ENCODE measurements at places on chromosomes 6 and 20.

GRCh38 chr20:7375905-7376304 is 564.4 kb downstream of the HAO1 start:
- no peak for DNase-seq

DNA sequence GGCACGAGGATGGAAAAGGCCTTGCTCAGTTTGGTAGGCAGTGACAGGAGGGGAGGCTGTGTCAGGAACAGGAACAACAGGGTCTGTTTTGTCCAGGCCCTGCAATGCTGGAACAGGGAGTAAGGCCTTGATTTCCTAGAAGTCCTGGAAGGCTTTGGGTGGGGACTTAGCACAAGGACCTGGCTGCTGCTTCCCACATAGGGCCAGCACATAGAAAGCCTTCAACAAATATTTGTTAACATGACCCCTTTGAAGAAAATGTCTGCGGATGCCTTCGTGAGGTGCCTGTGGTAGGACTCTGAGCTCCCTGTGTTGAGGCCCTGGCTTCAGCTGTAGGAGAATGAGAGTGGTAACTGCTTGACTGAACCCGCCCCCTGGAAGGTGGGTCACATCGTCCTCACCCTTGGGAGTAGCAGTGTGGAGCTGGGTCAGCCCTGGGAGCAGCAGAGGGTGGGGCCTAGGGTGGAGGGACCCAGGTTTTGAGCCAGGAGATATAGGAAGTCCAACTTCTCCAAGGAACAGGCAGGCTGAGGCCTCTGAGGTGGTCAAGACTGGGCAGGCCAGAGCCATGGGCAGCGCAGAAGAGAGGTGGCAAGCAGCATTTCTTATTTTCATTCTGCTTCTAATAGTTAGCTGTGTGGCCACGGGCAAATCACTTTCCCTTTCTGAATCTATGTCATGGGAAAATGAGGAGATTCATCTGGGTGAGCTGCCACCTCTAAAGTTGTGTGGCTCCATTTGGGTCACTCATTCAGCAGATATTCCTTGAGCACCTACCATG is 50.0 kb downstream of the CNBD2 start:
- DNase-seq = no peak

- DNase-seq = no peak
Observed at GRCh38 chr6:166640342-166641043, 13.4 kb upstream of the RPS6KA2 start.

GRCh38 chr20:9647741-9648140 is 133.4 kb downstream of the LAMP5 start:
- no peak for DNase-seq

DNA sequence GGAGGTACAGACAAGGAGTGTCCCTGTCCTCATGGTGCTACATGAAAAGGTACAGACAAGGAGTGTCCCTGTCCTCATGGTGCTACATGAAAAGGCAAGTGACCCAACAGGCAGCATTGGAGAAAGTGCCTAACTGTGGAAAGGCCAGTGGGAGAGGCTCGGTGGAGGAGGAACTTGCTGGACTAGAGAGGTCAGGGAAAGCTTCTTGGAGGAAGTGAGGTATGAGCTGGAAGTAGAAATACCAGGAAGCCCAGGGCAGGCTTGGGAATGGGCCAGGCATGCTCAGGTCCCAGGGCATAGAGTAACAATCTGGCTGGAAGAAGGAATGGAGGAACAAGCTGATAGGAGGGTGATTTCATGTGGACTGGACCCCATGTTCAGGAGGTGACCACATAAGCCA is 59.8 kb upstream of the FNDC1 start:
- DNase-seq = no peak

All from NCI-H446 (cell line).